Panc1 (cell line): ENCODE measurements at places on chromosomes 13 and 19.

- H3K27me3 ChIP-seq, result no peaks in the 10 kb centered on the region
- no peak for DNase-seq
- H3K27ac ChIP-seq, result no peak overlapping the region
- H3K4me1 ChIP-seq, result no peaks in the 10 kb centered on the region
Observed at GRCh38 chr13:23146006-23146405, 34.8 kb upstream of the SGCG start.

DNA sequence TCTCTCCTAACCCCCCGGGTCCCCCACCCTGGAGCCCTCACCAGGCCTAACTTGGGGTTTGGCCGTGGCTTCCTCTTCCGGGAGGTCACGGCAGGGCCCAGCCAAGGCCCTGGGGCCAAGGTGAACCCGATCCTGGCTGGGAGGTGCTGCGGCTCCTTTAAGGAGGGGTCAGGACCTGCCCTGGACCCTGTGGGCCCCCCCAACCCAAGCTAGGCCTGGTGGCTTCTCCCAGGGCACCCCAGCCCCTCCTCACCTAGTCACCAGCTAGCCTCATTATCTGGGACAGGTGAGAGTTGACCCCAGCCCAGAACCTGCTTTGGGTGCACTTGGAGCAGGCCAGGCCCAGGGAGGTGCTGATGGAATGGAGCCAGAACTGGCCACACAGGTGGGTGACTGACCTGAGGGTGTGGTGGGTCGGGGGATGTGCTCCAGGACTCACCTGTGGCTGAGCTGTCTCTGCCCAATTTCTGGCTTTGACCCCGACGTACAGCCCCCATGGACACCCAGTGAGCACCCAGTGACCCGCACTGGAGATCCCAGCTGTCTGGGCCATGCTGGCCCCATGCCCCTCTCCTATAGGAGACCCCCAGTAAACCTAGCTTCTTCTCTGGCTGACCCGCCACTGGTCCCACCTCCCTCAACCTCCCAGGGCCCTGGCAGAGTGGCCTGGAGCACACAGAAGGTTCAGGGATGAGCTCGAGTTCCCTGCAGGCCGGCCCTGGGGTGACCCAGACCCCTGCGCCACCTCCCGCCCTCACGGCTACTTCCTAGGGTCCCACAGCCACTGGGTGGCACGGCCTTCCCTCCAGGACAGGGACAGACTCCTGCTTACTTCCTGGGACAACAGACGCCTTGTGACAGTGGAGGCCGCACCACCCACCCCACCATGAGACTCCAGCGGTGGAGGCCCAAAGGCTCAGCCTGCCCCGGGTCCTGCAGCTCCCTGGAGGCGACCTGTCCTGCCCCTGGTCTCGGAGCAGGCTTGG is 6.7 kb upstream of the MKNK2 start:
- H3K27ac ChIP-seq, result peak overlapping the region; percentile 88
- H3K27me3 ChIP-seq, result no peaks in the 10 kb centered on the region
- H3K4me1 ChIP-seq, result peaks cover 58% of the 10 kb centered on the region

DNA sequence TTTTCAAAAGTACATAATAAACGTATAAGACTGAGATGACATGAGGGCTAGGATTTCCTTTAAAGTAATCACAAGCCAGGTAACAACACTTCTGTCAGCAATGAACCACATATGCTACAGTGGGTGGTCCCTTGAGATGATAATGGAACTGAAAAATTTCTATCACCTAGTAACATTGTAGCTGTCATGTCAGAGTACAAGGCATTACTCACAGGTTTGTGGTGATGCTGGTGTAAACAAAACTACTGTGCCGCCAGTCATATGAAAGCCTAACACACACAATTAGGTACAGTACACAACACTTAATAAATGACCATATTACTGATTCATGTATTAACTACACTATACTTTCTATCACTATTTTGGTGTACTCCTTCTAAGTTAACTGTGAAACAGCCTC is 36.8 kb downstream of the MIPEP start:
- H3K4me3 ChIP-seq, result no peak overlapping the region
- no peaks in the 10 kb centered on the region for H3K36me3 ChIP-seq
- H3K27ac ChIP-seq, result no peak overlapping the region
- H3K27me3 ChIP-seq, result no peaks in the 10 kb centered on the region
- DNase-seq, result no peak
- H3K4me1 ChIP-seq, result no peaks in the 10 kb centered on the region

DNA sequence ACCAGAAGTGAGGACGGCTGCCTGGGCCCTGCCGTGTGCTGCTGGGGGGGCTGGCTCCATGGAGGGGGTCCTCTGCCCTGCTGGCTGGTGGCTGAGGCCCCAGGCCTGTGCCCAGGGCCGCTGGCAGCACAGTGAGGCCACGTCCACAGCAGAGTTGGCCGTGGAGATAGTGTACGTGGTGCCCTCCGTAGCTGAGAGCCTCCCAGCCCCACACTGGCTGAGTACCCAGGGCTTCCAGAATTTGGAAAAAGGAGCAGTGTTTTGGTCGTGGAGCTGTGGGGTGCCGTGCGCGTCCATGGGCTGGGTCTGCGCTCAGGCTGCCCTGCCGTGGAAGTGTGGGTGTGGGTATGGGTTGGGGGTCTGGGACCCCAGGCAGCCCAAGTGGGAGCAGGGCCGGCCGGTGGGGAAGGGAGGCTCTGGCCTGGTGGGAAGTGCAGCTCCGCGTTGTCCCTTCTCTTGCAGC is 5.9 kb downstream of the PTBP1 start:
- no peak overlapping the region for H3K4me3 ChIP-seq
- H3K4me1 ChIP-seq, result peaks cover 18% of the 10 kb centered on the region
- H3K36me3 ChIP-seq, result peaks cover 21% of the 10 kb centered on the region
- no peaks in the 10 kb centered on the region for H3K27me3 ChIP-seq
- DNase-seq, result no peak

DNA sequence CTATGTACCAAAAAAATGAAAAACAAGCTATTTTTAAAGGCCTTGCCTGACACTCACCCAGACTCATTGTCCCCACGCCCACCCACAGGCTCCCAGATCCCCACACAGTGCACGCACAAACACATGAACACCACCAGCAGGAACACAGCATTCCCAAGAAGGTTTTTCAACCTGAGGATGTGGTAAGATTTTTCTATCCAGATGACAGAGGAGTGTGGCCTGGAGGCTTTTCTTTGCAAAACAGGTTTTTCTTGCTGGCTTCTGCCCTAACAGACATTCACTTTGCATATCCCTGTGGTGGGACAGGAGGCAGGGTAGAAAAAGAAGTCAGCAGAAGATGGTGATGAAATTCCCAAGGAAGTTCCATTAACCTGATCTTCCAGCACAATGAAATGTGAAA is 97.8 kb downstream of the KLF12 start:
- no peaks in the 10 kb centered on the region for H3K36me3 ChIP-seq
- no peaks in the 10 kb centered on the region for H3K4me1 ChIP-seq
- no peak overlapping the region for H3K4me3 ChIP-seq
- H3K27ac ChIP-seq, result no peak overlapping the region
- no peak for DNase-seq
- H3K27me3 ChIP-seq, result no peaks in the 10 kb centered on the region

- no peaks in the 10 kb centered on the region for H3K36me3 ChIP-seq
- no peak overlapping the region for H3K27ac ChIP-seq
Observed at GRCh38 chr13:79675931-79676660, 195.1 kb downstream of the NDFIP2 start.

DNA sequence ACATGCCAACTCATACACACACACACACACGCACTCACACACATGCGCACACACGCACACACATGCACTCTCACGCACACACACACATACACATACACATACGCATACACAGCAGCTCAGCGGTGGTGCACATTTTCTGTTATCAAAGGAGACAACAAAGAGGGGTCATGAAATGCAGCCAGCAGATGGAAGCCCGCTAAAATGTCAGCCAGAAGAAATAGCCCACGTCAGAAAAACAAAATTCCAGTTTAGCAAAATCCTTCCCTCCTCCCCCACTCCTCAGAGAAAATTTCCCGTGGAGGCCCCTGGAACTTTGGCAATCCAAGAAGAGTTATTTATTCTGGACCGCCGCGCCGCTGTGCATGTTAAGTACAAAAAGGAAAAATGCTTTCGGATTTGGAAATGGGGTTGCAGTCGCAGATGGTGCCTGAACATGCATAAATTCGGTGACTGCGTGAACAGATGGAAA is 114.6 kb upstream of the VSTM2B start:
- no peak overlapping the region for H3K27ac ChIP-seq
- H3K4me1 ChIP-seq, result no peaks in the 10 kb centered on the region
- no peak for DNase-seq
- H3K36me3 ChIP-seq, result no peaks in the 10 kb centered on the region

DNA sequence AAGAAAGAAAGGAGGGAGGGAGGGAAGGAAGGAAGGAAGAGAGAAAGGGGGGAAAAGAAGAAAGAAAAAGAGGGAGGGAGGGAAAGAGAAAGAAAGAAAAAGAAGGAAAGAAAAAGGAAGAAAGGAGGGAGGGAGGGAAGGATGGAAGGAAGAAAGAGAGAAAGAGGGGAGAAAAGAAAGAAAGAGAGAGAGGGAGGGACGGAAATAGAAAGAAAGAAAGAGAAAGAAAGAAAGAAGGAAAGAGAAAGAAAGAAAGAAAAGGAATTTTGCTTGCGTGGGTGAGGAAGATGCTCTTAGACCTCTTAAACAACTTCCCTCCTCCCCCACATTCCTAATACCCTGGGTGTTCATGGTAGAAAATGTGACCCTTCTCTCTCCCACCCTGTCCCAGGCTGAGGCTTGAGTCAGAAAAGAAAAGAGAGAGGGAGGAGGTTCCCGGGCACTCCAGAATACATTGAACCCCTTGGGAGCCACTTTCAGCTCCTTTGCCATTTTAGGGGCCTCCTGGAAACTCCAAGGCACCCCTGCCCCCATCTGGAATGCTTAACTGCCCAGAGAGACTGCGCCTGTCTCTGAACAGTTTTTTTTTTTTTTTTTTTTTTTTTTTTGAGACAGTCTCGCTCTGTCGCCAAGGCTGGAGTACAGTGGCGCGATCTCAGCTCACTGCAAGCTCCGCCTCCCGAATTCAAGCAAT is 9.2 kb upstream of the KANK3 start:
- H3K36me3 ChIP-seq, result no peaks in the 10 kb centered on the region
- peak overlapping the region; percentile 34 for H3K4me3 ChIP-seq
- no peak for DNase-seq

GRCh38 chr13:44298314-44298713 is 75.3 kb upstream of the SERP2 start:
- H3K4me3 ChIP-seq, result no peak overlapping the region
- H3K27ac ChIP-seq, result no peak overlapping the region
- H3K4me1 ChIP-seq, result no peaks in the 10 kb centered on the region
- no peaks in the 10 kb centered on the region for H3K36me3 ChIP-seq
- no peaks in the 10 kb centered on the region for H3K27me3 ChIP-seq

DNA sequence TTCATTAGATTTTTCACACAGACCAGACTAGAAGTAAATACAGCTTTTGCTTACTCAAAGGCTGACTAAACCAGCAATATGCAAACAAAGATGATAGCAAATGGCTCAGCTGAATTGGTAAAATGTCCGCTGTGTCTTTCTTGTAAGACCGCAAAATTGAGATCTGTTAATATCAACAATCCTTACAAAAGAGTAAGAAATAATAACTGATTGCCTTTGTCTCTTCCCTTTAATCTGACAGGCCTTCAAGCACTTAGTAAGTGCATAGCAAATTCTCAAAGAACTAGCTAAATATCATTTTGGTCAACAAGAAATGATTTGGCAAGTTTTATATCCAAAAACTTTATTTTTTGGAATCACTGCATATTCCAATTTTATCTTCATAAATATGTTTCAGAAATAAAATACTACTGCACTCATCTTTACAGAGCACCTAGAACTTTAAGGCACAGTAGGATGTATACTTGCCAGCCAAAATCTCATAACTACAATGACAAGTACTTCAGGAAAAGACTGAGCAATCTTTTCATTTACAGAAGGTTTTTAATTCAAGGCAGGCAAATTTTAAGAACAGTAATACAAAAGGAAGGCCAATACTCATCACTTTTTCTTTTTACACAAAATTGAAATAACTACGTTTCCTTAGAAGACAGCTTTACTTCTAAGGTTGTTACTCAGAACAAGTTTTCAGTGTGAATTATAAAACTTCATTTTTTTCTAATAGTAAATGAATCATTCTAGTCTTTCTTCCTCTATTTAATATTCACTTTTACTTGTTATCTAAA is 1.1 kb downstream of the ELF1 start:
- H3K4me3 ChIP-seq, result peak overlapping the region; percentile 30; the same call in 1 of the 2 replicates
- H3K36me3 ChIP-seq, result no peaks in the 10 kb centered on the region
- no peak for DNase-seq
- peak overlapping the region; percentile 69 for H3K27ac ChIP-seq
- peaks cover 28% of the 10 kb centered on the region for H3K4me1 ChIP-seq

DNA sequence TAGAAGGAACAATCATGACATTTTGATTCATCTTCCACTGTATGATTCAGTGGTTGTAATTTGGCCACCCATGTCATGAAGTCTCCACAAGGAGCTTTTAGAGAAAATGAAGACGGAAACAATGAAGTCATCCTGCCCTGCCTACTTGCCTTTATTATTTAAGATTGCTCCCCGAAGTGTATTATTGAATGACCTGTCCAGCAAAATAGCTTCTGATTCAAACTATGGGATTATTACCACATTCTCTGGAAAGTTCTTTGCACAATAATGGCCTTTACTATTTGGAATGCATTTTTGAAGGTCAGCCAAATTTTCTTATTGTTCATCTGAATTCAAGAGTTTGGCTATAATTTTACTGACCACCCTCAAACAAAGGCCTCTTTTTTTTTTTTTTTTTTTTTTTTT is 77.8 kb upstream of the RFC3 start:
- no peak for DNase-seq
- no peak overlapping the region for H3K4me3 ChIP-seq
- H3K27me3 ChIP-seq, result no peaks in the 10 kb centered on the region
- no peak overlapping the region for H3K27ac ChIP-seq
- H3K36me3 ChIP-seq, result no peaks in the 10 kb centered on the region
- H3K4me1 ChIP-seq, result no peaks in the 10 kb centered on the region

DNA sequence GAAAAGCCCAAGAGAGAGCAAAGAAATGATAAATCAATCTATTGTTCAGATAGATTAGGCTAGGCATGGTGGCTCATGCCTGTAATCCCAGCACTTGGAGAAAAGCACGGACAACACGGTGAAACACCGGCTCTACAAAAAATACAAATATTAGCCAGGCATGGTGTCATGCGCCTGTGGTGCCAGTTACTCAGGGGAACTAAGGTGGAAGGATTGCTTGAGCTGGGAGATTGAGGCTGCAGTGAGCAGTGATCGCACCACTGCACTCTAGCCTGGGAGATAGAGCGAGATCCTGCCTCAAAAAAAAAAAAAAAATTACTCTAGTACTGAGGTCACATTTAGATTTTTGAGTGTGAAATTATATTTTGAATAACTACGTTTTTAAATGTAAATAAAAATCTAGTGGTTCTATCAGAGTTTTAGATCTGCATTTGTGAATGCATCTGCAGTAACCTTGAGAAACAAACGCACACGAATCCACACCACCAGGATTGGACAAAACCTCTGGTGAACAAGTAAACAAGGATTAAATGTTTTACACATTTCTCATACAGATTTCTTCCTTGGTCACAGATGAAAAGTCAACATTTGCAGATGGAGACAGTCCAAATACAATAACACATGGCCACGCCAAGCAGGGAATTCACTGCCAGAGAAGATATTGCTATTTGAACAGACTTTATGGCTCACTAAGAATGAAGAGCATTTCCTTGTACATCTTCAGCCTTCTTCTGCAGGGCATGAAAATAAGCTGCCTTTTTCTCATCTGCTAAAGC is 917.6 kb downstream of the PCDH9 start:
- peak overlapping the region; percentile 17; the same call in 1 of the 2 replicates for H3K4me3 ChIP-seq
- H3K36me3 ChIP-seq, result no peaks in the 10 kb centered on the region
- peak; percentile 61 for DNase-seq
- peak overlapping the region; percentile 90 for H3K27ac ChIP-seq

GRCh38 chr13:62320129-62321108 is 904.8 kb upstream of the PCDH20 start:
- H3K27ac ChIP-seq, result no peak overlapping the region
- H3K4me1 ChIP-seq, result no peaks in the 10 kb centered on the region
- H3K36me3 ChIP-seq, result no peaks in the 10 kb centered on the region

- no peak for DNase-seq
- no peaks in the 10 kb centered on the region for H3K36me3 ChIP-seq
- H3K27me3 ChIP-seq, result no peaks in the 10 kb centered on the region
Observed at GRCh38 chr13:103941506-103942140, 875.4 kb upstream of the SLC10A2 start.
